ENCODE measurements at places on chromosomes 12 and 14.

DNA sequence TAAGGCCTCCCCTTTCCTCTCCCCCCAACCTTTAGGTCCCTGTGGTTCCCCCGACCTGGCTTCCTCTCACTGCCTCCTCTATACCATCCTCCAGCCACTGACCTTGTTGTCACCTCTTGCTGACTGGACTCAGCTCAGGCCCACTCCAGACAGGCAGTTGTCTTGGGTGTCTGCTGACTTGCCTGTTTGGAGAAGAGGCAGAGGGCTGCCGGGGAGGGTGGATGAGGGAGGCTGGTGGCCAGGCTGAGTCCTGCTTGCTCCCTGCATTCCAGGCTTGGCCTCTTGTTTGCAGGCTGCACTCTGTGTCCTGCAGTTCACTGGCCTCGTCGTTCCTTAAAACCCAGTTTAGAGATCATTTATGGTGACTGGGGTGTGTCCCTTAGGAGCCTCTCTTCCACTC is 31.0 kb upstream of the RD3L start:
- no peak for DNase-seq

DNA sequence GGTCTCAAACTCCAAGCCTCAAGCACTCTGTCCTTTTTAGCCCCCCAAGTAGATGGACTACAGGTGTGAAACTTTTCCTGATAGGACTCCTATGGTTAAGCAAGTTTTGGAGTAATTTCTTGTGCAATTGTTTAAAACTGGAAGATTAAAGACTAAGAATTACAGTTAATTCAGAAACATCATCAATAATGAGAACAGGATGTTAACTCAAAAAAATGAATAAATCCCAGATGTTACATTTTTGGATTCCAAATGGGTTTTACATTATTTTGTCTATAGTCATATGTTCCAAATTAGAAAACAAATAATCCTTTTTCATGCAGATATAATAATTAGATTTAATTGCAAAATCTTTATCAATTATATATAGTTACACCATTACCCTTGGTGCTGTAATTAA is 24.4 kb upstream of the KITLG start:
- no peak for DNase-seq

DNA sequence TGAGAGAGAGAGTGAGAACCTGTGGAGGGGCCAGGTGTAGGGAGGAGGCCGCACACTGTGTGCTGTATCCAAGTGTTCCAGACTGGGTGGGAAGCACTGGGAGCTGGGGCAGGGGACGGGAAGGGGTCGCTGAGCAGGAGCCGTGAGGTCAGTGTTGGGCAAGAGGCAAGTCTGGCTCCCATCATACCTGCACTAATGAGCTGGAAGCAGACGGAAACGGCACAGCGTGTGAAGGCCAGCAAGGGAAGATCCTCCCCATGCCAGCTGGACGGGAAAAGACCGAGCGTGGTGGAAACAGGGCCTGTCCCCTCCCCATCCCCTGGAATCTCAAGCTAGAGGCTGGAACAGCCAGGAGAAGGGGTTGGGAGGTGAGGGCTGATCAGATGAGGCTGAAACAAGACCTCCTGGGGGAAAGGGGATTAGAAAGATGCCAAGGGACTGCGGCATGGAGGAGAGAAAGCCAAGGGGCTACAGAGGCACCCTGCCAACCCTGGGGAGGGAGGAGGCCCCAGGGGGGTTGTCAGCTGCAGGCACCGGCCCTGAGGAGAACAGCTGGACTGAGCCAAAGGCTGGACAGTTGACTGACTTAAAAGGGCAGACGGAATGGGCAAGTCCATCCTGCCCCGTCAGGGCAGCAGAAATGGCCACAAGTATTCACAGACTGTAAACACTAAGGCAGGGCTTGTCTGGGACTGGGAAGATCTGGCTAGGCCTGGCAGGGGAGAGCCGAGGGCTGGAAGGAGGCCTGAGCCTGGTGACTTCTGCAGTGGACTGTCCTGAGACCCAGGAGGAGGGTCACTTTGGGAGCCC is 19.0 kb upstream of the LTBP2 start:
- no peak for DNase-seq

- DNase-seq, result no peak
These were observed 65.9 kb upstream of the NUDT4 start for GRCh38 chr12:93311827-93312226.

- no peak for DNase-seq
These were observed 17.4 kb upstream of the B4GALNT3 start for GRCh38 chr12:442235-442884.

DNA sequence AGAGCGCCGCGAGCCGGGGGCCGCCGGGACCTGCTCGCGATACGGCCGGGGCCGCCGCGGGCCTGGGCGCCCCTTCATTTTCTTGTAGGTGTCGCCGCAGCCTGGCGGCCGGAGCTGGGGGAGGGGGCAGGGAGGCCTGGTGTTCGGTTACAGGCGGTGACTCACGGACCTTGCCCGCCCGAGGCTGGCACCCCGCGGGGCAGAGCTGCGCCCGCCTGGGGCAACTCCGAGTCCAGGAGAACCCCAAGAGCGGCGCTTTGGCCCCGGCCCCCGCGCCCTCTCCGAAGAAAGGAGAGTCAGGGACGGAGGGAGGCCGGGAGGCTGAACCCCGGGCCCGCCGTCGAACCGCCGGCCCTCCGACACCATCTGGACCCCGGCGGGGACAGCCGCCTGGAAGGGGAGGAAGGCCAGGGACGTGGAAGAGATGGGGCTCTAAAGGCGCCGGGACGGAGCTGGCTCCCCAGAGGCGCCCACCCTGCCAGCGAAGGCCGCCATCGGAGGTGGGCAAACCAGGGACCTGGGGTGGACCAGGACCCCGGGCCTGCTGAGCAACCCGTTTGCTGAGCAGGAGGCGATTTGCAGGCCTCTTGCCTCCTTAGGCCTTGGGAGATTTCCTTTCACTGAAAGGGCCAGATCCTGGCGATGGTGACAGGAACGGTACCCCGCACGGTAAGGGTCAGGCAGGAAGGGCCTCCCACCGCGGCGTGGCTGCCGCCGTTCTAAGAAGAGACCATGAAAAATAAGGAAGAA is 843 bp upstream of the NUAK1 start:
- DNase-seq, result no peak

DNA sequence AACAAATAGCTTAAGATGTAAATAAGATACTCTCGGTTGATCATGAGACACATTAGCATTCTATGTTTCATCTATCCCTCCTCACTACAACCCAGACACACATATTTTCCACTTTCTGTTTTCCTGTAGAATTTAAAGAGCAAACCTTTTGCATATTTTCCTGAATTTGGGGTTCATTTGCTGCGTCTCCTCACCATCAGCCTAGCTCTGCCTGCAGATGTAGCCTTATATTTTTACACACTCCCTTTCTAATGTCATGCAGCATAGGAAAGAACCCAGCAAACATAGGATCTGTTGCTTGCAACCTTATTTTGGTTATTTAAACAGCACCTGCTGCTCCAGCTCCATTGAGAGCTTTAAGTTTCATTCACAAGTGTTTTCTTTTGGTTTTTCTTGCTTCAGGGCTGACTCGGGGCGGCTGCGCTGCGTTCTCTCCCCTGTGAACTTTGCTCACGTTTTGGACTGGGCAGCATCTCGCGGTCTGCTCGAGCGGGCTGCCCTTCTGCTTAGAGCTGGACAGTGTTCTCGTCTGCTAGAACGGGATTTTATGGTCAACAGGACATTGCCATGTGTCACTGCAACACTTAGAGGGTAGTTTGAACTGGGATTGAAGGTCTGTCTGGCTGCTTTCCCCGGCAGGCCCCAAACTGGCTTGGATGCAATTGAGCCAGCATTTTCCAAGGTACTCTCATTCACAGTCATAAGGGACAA is 57.8 kb upstream of the VRK1 start:
- DNase-seq, result no peak

DNA sequence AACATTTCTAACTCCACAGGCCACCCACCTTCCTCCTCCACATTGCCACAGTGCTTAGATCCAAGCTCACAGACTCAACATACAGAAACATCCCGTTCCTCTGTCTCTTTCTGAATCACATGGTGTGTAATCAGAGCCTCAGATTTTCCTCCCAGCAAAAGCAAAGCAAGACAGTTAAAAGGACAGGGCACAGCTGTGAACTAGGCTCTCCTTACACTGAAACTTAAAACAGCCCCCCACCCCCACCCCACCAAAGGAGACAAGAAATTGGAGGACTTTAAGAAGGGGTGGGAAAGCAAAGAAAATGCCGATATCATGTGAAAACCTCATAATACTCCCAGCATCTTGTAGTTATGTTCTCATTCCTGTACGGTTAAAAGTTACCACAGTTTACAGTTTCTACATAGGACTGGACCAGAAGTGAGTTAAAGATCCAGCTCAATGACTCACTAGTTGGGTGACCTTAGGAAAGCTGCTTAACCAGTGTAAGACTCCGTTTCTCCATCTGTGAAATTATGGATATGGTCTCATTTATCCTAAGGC is 4.8 kb downstream of the YBX3 start:
- DNase-seq, result no peak

- peak; percentile 95 for DNase-seq
These were observed 383 bp upstream of the GLI1 start for GRCh38 chr12:57459055-57459749.

- DNase-seq, result no peak
These were observed 32.6 kb downstream of the EGLN3 start for GRCh38 chr14:33918256-33918655.

- DNase-seq, result no peak
These were observed 8.3 kb downstream of the HOXC5 start for GRCh38 chr12:54041097-54041690.

- no peak for DNase-seq
These were observed 51.3 kb downstream of the FAM222A start for GRCh38 chr12:109764776-109765445.

- DNase-seq, result no peak
These were observed 156.0 kb downstream of the LRIG3 start for GRCh38 chr12:58764100-58764953.

- DNase-seq, result no peak
These were observed 225.8 kb downstream of the C12orf42 start for GRCh38 chr12:103269946-103270345.

DNA sequence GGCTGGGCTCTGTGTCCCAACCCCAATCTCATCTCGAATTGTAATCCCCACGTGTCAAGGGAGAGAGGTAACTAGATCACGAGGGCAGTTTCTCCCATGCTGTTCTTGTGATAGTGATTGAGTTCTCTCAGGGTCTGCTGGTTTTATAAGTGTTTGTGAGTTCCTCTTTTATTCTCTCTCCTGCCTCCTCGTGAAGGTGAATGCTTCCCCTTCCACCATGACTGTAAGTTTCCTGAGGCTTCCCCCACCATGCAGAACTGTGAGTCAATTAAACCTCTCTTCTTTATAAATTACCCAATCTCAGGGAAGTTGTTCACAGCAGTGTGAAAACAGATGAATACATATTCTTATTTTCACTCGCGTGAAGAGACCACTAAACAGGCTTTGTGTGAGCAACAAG is 148.2 kb downstream of the TMEM30B start:
- DNase-seq, result no peak

- no peak for DNase-seq
These were observed 97.8 kb downstream of the VRK1 start for GRCh38 chr14:96894966-96895365.

GRCh38 chr14:49594347-49595091 is 4.2 kb upstream of the LRR1 start:
- no peak for DNase-seq

DNA sequence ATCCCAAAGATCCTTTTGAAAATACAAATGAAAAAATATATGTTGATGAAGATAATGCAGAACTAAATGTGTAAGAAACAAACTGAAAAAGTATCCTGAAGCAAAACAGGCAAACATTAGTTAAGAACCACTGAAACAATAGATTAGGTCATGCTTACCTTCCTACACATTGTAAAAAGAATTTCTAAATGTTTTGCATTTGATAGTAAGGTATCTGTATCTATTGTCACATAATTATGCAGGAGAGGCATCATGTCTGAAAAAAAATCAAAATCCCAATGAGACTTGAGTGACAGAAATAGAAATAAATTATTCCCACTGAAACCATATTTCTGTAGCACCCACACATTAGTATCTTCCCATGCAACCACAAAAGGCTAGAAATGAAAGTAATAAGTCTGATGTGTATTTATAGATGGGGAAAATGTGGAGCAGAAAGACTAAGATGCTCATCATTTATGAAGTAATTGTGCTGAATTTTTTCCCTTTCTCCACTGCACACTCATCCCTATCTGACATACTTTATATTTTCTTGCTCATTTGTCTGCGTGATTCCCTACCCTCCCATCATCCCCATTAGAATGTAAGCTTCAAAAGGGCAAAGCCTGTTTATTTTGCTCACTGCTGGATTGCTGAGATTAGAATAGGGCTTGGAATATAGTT is 43.5 kb downstream of the IPO8 start:
- no peak for DNase-seq

GRCh38 chr12:9378430-9378835 is 170.2 kb upstream of the PZP start:
- no peak for DNase-seq

- DNase-seq, result peak; percentile 60
These were observed 223.9 kb downstream of the PTPRO start for GRCh38 chr12:15546102-15546701.

- DNase-seq, result no peak
These were observed 35.1 kb downstream of the PELI2 start for GRCh38 chr14:56153267-56153666.

- DNase-seq, result no peak
These were observed 48.6 kb downstream of the DRAM1 start for GRCh38 chr12:101925935-101926334.

- no peak for DNase-seq
These were observed 151.4 kb upstream of the MDGA2 start for GRCh38 chr14:47826809-47827208.

GRCh38 chr12:30166006-30166795 is 382.5 kb upstream of the TMTC1 start:
- no peak for DNase-seq

GRCh38 chr14:23379366-23380196 is 2.7 kb downstream of the CMTM5 start:
- DNase-seq, result peak; percentile 62

- DNase-seq, result no peak
These were observed 4.9 kb downstream of the VSX2 start for GRCh38 chr14:74244115-74244514.
